ENCODE measurements at places on chromosomes 3 and 15. TPM values are rescaled to one million over a fixed set of nuclear protein-coding genes. Genes with fewer than 3 reads are reported as not detected.

DNA sequence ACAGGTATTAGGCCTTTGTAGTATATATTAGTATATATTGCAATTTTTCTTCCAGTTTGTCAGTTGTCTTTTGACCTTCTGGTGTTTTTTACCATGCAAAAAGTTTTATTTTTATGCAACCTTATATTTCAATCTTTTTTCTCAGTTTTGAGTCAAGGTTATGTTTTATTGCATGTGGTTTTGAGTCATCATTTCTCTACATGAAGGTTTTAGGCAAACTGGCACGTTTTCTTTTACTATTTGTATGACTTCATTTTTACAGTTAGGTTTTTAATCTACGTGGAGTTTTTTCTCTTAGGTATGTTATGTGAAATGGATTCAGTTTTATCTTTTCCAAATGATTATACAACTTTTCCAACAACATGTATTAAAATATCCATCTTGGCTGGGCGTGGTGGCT, 36.8 kb upstream of the TCAIM start:
- no peak for DNase-seq

DNA sequence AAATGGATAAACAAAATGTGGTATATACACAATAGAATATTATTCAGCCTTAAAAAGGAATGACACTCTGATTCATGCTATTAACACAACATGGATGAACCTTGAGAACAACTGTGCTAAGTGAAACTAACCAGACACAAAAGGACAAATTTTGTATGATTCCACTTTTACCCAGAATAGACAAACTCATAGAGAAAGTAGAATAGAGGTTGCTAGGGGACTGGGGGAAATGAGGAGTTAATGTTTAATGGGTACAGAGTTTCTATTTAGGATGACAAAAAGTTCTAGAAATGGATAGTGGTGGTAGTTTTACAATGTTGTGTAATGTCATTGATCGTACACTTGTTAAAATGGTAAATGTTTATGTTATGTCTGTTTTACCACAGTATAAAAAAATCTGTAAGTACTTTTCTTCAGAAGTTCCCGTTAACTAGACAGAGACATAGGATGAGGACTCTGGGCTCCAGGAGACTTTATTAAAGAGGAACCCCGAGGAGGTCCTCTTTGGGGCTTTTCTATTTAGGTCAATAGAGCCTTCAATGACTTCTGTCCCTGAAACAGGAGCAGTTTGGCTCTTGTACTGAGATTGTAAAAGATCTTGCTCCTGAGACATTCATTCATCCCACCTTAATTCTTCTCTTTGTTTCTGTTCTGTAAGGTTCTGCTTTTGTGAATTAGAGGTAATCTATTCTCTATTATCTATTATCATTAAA, 24.5 kb downstream of the ABHD6 start:
- no peak for DNase-seq

The UROC1 gene
- total RNA-seq, result not detected

The ZBBX gene
- not detected for total RNA-seq

GRCh38 chr15:77599899-77600298, 32.8 kb downstream of the LINGO1 start:
- DNase-seq, result no peak

The GOLGA8S gene
- total RNA-seq, result not detected
